ENCODE measurements at places on chromosomes 3 and 15.
A peak's percentile ranks its signal among the peaks of the same experiment; 100 is the strongest.

DNA sequence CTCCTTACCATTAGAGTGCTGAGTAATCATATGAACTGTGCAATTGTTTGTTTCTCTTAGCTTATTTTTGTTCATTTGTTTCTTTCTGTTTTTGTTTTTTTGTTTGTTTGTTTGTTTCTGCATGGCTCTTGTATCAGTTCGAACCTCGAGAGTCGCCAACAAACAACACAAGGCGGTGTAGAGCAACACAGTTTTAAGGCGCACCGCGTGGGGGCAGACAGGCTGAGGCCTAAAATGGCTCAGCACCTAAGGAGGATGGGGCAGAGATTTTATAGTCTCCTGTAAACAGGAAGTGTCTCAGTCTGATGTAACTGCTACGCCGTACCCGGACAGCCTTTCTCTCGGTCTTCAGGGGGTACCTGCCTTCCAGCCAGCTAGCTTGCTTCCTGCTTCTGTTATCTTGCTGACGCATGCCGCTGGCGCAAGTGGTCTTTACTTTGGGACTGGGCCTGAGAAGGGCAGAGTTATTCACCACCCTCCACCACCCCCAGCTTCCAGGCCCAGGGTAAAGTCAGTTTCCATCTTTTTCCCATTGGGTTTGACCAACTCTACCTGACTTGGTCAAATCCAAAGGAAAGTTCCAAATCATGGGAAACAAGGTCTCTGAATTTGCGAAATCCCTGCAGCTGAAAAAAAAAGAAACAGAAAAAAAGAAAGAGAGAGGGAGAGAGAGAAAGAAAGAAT is 25.8 kb upstream of the MFGE8 start:
- DNase-seq: no peak

DNA sequence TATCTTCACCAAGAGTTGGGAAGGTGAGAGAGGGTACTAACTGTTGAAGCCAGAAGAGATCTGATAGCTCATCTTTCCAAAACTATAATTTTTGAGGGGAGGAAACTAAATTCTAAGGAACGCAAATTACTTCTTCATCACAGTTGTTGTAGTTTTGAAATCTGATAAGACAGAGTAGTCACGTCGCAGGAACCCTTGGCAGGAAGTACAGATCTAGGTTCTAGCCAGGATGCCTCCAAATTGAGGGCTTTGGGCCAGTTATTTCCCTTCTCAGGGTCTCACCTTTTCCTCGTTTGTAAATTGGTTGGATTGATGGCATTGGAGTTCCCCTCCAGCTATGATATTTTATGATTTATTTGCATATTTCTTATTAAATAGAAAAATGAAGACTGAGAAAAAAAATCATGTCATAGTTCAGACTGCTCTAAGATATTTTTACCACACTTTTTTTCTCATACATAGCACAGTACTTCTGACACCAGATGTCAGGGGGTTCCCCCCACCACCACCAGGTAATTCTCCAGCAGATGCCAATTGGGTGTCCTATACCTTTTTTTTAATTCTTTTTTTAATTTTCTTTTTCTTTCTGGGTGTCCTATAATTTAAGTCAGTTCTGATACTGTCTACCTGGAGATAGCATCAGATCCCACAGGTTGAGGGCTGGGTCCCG is 32.3 kb upstream of the APH1B start:
- no peak for DNase-seq

DNA sequence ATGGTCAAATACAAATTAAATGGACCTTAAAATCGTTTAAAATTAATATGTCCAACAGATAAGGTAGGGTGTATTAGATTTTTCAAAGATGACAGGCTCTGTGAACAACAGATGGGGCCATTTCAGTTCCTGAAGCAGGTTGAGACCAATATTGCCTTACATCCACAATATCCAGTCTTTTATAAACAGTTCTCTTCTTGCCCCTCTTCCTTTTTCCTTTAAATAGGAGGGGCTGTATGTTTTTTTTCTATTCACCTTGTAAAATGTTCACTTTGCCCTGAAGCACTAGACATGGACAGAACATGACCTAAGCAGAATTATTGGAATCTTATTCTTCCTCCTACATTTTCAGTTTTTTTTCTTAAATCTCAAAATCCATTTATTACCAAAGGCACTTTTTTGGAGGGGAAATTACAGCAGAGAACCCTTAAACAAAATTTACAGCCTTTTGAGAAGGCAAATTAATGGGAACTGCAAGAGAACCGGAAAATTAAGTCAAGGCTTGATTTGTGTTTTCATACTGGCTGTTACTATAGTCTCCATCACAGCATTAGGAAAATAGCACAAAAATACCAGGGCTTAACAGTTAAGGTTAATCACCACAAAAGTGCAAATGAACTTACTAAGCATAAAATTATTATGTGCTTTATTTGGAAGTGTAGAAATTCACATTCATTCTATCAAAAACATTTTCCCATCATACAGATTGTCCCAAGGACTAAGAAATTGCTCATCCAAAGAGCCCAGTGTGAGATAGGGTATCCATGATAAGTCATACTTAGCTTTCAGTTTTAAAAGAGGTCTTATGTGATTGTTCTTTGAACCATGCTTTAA is 55.8 kb downstream of the CMSS1 start:
- no peak for DNase-seq

- no peak for DNase-seq
These were observed 103.0 kb upstream of the NAALADL2 start for GRCh38 chr3:174755833-174756829.

- no peak for DNase-seq
These were observed 125.6 kb upstream of the MCTP2 start for GRCh38 chr15:94105760-94106159.

- no peak for DNase-seq
These were observed 81.9 kb downstream of the IL1RAP start for GRCh38 chr3:190595807-190596206.

DNA sequence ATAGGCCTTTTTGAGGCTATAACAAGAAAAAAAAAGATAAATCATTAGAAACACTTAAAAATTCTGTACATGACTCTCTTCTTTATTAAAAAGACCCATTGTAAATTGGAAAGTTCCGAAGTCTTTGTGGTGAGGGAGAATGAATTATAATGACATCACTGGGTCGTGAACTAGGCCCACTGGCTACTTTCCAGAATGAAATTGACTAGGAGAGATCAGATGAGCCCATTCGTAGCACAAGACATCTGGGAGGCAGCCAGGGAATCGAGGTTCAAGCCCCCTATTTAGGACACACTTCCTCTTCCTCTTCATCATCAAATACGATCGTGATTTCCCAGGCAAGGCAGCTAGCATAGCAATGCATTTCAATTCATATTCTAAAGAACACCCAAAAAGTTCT is 889.8 kb upstream of the NR2F2 start:
- DNase-seq: peak; percentile 32

DNA sequence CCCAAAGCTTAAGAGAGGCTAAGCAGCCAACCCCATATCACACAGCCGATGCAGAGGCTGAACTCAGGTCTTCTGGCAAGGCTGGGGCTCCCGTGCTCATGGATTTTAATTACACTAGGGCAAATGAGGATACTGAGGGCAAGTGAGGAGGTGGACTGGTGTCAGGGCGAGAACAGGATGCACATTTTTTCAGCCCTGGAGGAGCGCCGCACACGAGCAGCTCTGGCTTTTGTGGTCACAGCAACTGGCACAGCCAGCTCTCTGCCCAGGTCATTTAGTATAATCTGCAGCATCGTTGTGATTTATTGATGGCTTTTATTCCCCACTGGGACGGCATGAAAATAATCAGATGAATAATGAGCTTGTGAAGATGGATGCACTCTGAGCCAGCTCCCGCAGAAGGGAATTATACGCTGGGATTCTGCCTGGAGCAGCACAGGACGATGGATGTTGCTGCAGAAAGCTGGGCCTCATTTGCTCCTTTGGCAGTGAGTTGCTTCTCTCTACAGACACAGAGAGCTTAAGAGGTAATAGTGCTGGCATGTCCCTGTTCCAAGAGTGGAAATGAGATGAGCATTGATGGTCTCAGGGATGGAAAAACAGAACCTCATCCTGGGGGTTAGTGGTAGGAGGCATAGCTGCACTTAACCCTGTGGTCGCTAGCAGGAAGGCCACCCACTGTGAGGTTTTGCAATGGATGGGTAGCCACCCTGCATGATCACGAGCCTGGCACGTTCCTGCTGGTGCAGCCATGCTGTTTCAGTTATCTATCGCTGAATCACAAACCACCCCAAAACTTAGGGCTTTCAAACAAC is 135.4 kb downstream of the UACA start:
- no peak for DNase-seq
